ENCODE measurements at places on chromosomes 5 and 9. TPM values are rescaled to one million over a fixed set of nuclear protein-coding genes. Genes with fewer than 3 reads are reported as not detected.

DNA sequence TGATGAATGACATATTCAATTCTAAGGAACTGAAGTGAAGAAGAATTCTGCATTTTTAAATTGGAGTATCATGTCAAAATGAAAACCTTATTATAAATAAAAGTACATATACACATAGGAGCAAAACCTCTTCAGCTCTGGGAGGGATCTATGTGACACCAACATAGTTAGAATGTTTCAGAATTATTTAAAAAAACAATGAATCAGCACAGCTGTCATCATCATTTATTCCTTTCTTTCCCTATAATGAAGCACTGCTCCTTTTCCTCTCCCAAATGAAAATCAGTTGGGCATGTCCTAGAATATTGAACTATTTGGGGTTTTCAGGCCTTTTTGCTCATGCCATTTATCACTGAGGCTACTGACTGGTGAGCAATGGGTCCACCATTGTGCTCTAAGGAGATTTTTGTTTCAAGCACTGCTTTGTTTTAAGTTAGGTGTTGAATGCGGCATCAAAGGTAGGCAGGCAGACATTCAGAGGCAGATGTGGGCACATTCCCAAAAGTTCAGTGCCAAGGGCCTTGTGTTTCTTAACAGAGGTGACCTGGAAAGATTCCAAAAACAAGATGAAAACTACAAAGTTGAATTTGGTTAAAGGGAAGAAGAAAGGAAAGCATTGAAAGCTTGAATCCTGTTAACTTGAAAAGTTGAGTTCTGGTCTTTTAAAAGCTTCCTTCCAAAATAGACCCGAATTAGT lies 126.4 kb upstream of the ADAMTSL1 start:
- DNase-seq, result no peak

GRCh38 chr5:108295578-108296368 lies 86.1 kb downstream of the FBXL17 start:
- DNase-seq, result no peak

GRCh38 chr9:16869882-16870595 lies 431 bp downstream of the BNC2 start:
- DNase-seq, result no peak

DNA sequence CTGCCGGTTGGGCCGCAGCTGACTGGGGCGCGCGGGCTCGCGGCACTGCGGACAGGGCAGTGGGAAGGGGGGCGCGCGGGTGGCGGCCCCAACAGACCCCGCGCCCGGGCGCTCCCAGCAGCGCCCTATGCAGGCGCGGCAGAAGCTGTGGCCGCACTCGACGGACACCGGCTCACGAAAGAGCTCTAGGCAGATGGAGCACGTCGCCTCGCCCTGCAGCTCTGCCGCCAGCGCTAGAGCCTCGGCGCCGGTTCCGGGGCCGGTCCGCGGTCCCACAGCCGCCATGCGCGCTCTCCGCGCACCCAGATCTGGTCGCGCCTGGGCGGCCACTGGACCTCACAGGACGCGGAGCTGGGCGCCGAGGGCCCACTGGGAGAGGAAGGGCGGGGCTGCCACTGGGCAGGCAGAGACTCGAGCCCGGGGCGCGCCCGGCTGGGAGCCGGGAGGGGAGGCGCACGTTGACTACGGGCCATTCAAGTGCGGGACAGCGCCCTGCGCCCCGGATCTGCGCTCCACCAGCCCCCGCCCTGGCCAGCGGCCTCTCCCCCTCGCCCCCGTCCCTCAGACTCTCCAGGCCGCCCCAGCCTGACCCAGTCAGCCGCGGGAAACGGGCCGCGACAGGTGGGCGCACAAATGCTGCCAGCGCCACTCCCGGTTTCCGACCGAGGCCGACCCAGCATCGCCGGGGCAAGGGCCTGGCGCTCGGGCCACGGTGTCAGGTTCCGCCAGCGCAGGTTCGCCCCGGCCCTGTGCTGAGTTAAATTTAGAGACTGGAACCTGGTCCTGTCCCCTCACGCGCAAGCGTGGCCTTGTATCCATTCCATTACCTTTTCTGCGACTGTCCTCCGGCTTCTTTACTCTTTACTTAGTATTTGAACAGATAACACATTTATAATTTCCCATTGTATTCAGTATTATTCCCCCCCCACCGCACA lies at the start of gene TRIM7:
TRIM7 (minus strand) TSS at position 371 of the 935 bp plus-strand sequence; CDS start at position 285, 86 bp downstream.
- DNase-seq, result peak; percentile 72

DNA sequence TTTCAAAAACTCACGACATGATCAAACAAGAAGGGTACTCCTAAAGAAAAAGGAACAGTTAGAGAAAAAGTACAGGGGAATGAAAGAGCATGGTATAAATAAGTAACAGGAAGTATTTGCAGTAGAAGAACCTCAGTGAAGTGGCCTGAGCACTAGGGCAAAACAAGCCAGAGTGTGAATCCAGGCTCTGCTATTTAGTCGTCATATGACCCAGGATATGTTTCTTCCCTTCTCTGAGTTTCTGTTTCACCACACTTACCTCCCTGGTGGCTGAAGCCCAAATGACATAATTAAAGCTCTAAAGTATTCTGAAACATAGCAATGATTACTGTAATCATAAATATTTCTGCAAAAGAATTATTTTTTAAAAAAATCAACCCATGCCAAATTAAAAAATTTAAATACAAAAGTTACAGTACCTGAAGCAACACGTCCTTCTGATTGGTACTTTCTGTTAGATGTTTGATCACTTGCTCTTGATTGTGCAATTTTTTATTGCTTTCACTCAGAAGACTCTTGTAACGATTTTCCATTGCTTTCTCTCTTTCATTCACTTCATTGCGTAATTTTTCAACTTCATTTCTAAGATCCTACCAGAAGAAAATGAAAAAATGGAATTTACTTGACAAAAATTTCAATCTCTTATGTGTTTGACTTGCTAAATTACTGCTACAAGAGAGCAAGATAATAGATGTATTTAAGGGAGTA lies 88.9 kb downstream of the CDK5RAP2 start:
- no peak for DNase-seq

DNA sequence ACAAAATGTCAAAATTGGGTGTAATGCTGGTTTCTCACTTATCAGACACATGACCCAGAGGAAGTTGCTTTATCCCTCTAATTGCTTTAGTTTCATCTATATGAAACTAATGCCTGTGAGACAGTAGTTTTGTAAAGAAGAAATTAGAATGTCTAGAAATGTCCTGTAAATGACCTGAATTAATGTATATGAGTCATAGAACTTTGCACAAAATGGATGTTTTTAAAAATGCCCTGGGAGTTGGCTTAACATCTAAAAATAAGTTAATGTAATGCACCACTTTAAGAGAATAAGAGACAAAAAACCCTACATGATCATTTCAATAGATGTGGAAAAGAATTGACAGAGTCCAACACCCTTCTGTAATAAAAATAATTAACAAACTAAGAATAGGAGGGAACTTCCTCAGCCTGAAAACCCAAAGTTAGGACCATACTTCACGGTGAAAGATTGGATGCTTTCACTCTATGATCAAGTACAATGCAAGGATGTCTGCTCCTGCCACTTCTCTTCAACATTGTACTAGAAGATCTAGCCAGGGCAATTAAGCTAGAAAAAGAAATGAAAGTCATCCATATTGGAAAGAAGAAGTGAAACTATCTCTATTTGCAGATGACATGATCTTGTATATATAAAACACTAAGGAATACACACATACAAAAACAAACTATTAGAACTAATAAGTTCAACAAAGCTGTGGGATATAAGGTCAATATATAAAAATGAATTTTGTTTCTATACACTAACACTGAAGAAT lies 117.9 kb downstream of the MELK start:
- DNase-seq, result no peak

GRCh38 chr5:72108202-72109061 lies 1.2 kb downstream of the MAP1B start:
- peak; percentile 34 for DNase-seq

DNA sequence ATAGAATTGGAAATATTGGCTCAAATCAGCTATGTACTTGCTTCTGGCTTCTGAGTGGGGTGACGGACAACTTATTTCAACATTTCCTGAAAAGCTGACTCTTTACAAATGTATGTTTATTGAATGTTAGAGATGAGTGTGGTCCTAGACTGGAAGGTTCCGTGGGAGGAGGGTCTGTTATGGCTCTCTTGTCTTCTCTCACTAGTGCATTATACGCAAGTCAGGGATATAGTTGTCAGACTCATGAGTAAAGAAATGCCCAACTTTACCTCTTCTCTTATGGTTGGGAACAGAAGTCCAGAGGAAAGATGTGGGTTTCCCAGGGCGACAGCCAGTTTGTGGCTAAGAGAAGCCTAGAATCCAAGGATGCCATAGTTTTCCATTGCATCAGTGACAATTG lies 839.3 kb upstream of the WWC1 start:
- no peak for DNase-seq

- DNase-seq, result no peak
Measured at GRCh38 chr5:157912621-157913325, 53.8 kb upstream of the CLINT1 start.

- DNase-seq, result no peak
Measured at GRCh38 chr5:65037831-65038815, 269.4 kb downstream of the CWC27 start.

DNA sequence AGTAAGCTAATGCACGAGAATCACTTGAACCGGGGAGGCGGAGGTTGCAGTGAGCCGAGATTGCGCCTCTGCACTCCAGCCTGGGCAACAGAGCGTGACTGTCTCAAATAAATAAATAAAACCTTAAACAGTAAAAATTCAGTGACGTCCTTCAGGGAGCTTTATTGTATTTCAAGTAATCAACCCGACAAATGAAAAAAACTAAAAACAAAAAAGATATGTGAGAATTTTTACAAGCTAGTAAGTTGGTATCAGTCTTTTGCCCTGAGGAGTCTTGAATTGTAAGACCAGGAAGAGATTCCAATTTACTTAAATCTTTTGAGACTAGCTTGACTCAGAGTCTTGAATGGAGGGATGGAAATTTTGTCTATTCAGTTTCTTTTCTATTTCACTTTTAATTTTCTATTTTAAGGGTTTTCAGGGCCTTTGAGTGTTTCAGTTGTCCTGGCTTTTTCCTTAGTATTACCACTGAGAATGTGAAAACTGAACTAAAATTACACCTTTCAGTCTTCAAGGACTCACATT lies 126.0 kb upstream of the DHFR start:
- no peak for DNase-seq

DNA sequence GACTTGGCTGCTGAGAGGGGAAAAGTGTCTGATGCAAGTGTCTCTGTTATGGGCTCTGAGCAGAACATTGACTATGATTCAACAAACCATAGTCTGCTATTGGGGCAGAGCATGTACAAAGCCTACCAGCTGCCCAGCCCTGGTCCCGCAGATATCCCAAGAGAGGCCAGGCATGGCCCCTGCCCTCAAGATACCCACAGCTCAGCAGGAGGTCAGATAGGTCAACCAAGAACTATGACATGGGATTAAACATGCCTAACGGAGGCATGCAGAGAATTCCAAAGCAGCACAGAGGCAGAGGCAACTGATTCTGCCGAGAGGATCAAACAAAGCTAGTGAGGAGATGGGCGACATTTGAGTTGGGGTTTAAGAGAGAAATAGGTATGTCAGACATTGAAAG lies 39.9 kb upstream of the CPLX2 start:
- no peak for DNase-seq

DNA sequence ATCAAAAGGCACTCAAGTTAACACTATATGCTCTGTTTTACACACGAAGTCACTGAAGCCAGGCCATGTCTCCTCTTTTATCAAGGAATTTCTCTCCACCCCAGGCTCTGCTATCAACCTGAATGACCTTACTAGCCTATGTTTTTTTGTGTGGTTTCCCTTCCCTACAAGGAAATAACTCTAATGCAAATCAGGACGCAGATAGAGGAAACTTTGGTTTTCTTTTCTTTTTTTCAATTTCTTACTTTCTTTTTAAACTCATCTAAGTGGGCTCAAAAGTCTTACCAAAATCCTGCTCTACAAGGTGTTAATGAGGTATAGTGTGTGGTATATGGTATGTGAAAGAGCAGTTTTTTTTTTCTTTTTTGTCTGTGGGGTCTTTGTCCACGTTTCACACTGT lies 5.5 kb upstream of the SLC46A2 start:
- no peak for DNase-seq

GRCh38 chr5:9122528-9122927 lies 423.3 kb downstream of the SEMA5A start:
- DNase-seq, result no peak

DNA sequence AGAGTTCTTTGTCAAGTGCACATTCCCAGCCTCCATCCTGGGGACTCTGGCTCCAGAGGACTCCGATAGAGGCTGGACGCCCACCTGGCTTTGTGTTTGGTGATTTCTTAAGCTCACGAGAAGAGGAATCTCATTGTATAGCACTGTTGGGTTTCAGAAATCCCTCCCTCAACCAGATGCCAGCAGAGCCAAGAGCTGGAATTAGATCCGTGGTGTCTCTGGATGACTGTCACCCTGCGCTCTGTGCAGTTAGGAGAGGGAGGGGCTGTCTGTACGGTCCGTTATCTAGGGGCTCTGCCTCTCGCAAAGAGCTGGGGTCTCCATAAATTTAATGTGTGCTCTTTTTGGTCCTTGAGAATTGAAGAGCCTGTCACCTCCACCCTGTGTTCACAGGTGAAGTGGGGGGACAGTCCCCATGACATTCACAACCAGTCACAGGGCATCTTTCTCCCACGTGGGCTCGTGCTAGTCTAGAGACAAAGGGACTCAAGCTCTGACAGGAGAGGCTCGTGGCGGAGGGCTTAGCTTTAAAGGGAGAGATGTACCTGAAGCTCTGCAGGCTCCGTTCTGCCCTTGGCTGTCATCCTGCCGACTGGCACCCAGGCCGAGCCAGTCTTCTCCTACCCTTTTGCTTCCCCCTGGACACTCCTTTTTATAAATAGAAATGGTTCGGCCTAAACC lies 41.4 kb downstream of the FAM78A start:
- DNase-seq, result no peak

DNA sequence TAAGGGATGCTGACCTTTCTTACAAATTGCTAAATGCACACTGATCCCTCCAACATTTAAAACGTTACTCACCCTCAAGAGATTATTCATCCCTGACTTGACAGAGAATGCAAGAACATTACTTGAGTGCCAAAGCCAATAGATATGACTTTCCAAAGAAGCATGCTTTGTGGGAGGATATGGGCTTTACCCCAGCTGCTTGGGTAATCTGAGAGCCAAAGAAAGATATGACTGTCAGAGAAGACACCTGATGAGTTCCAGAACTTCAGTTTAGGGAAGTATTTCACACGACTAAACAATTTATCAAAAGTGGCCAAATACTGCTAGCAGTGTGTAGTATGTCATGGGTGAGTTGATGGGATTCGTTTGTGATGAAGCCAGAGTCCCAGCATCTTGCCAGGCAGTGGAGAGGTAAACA lies 7.4 kb upstream of the SPDL1 start:
- DNase-seq, result no peak

The CREB3 gene
- total RNA-seq, result 17.7 TPM

GRCh38 chr9:13047827-13048587 lies 231.5 kb downstream of the MPDZ start:
- no peak for DNase-seq

The SHISAL2B gene
- total RNA-seq, result 4.4 TPM

- DNase-seq, result no peak
Measured at GRCh38 chr9:72305102-72305546, 59.9 kb downstream of the ZFAND5 start.

DNA sequence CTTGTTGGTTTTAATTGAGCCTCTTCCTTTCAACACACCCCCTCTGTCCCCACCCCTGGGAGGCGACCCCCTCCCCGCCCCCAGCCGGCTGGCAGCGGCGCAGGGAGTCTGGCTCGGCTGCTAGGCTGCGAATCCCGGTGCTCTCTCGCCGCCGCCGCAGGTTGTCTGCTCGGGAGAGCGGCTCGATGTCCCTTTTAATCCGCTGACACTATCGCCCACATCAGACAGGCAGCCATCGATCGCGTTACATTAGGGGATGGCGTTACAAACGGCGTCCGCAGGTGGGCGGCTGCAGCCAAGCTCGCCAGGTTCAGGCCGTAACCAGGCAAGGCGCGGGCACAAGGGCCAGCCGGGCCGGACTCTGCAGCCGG lies 1.3 kb downstream of the NR2F1-AS1 start:
- no peak for DNase-seq

The ECPAS gene
- total RNA-seq, result 43.6 TPM

Measured in pancreas (tissue), 10 donors.